CD4-positive, alpha-beta T cell treated with Interleukin-21 for 1 hour (primary cell): ENCODE measurements at places on chromosomes 16 and 17.

DNA sequence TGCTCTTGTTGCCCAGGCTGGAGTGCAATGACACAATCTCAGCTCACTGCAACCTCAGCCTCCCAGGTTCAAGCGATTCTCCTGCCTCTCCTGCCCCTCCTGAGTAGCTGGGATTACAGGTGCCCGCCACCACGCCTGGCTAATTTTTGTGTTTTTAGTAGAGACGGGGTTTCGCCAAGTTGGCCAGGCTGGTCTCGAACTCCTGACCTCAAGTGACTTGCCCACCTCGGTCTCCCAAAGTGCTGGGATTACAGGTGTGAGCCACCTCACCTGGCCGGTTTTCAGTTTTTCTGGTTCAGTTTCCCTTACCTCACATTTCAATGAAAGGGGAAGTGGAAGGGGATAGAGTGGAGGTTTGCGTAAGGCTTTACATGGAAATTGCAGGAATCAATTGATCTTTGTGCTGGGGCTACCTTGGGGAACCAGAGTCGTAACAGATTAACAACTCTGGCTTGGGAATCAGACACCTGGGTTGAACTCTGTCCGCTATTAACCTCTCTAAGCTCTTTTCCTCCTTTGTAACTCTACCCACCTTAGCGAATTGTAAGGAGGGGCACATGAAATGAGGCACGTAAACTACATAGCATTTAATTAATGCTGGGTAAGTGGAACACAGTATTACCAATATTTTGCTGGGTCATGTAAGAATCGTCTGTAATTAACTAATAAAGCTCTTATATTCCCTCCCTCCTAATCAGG, 3.2 kb downstream of the MPV17L start:
- DNase-seq: no peak

DNA sequence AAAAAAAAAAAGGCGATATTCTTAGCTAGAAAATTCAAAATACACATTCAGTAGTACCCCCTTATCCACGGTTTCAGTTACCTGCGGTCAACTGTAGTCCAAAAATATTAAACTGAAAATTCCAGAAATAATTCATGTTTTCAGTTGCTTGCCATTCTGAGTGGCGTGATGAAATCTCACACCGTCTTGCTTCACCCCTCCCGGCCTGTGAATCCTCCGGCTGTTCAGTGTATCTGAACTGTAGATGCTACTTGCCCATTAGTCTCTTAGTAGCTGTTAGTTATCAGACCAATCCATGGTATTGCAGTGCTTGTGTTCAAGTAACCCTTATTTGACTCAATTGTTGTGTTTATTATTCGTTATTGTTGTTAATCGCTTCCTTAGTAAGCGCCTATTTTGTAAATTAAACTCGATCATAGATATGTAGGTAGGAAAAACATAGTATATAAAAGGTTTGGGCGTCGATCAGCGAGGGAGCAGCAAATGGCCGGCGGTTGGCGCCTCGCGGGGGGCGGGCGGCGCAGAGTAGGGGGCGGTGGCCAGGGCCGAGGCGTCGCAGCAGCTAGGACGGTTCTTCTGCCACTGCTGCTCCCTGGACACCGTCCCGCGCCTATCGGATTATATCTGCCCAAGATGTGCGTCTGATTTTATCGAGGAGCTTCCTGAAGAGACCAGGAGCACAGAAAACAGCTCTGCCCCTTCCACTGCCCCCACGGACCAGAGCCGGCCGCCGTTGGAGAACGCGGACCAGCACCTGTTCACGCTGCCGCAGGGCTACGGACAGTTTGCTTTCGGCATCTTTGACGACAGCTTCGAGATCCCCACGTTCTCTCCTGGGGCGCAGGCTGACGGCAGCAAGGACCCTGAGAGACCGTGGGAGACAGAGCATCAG, 39.8 kb upstream of the AKAP1 start:
- no peak for DNase-seq

DNA sequence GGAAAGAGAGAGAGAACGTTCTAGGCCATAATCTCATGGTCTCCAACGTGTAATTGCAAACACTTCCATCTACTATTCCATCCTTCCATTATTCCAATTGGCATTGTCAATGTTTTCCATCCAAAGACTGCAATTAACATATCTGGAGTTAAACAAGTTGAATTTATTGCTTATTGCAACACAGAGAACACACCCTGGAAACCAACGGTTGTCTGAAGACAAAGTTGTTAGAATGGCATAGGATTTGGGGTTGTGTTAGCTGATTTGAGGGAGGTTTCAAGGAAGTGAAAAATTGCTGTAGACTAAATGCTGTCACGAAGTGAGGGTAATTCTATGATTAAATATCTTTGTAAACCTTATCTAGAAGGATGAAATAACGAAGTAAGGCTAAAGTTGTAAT, 178.8 kb downstream of the CNTNAP4 start:
- no peak for DNase-seq

- DNase-seq: no peak
Observed at GRCh38 chr17:30552994-30553566, 75.9 kb downstream of the GOSR1 start.

DNA sequence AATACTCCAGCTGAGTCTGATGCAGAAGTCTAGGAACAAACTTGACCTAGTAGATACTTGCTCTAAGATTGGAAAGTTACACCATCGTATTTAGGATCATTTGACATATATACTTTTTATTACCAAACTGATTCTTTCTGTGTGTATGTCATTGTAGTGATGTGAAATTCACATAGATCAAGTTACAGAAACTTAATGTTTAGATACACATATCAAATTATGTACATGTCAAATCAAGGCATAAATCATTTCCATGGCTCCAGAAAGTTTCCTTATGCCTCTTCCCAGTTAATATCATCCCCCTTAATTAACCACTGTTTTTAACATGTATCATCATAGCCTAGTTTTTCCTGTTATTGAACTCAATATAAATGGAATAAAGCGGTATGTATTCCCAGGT, 292.0 kb upstream of the CDH11 start:
- DNase-seq: no peak

DNA sequence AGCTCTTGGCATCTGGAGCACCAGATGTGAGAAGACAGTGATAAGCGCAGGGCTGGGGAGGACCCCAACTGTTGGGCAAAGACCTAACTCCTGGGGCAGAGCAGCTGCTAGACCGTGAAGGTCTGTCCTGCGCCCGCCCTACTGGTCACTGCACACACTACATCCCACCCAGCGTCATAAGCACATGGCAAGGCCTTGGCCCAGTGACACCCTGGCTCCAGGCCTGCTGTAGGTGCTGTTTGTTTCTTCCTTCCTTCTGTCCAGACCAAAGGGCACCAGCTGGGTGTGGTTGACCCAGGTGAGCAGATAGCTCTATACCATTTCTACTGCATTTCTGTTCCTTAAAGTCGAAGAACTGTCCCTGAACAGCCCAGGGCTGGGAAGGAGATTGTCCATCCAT, 6.4 kb downstream of the TRPV3 start:
- DNase-seq: no peak

GRCh38 chr16:28321700-28322411, 29.5 kb downstream of the SBK1 start:
- peak; percentile 41 for DNase-seq

DNA sequence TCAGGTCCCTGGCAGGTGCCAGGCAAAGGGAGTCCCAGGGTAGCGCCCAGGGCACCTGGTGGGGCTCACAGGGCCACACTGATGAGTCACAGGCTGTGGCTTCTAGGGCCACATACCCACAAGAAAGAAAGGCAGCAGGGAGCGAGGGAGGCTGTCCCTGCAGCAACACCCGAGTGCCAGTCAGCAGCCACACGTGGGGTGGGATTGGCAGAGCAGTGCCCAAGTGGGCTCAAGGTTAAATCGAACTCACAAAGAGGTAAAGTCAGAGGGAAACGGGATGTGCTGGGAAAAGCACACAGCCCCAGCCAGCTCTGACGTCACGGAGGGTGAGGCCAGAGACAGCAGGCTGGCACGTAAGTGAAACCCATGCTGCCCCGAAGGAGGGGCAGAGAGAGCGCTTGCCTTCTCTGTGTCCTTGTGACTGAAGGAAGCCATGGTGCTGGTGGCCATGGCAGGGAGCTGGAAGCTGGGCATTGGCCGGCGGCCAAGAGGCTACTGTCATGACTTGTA, 33.8 kb downstream of the FA2H start:
- no peak for DNase-seq

GRCh38 chr16:3754081-3754703, 36.9 kb upstream of the TRAP1 start:
- DNase-seq: no peak

- DNase-seq: no peak
Observed at GRCh38 chr17:683499-684254, 31.0 kb downstream of the VPS53 start.

DNA sequence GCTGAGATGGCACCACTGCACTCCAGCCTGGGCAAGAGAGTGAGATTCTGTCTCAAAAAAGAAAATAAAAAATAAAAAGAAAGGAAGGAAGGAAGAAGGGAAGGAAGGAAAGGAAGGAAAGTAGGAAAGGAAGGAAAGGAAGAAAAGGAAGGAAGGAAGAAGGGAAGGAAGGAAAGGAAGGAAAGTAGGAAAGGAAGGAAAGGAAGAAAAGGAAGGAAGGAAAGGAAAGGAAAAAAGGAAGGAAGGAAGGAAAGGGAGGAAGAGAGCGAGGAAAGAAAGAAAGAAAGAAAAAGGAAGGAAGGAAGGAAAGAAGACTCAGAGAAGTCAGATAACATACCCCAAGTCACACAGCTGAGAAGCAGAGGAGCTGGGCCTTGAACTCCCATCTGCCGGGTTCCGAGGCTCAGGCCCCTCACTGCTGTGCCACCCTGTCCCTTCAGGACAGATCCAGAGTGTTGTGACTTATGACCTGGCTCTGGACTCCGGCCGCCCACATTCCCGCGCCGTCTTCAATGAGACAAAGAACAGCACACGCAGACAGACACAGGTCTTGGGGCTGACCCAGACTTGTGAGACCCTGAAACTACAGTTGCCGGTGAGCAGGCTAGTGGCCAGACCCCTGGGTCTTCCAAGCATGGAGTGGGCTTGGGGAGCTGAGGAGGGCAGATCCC, 30.9 kb upstream of the ITGAX start:
- DNase-seq: no peak

- DNase-seq: no peak
Observed at GRCh38 chr17:62782730-62783270, 25.3 kb downstream of the MARCHF10 start.

DNA sequence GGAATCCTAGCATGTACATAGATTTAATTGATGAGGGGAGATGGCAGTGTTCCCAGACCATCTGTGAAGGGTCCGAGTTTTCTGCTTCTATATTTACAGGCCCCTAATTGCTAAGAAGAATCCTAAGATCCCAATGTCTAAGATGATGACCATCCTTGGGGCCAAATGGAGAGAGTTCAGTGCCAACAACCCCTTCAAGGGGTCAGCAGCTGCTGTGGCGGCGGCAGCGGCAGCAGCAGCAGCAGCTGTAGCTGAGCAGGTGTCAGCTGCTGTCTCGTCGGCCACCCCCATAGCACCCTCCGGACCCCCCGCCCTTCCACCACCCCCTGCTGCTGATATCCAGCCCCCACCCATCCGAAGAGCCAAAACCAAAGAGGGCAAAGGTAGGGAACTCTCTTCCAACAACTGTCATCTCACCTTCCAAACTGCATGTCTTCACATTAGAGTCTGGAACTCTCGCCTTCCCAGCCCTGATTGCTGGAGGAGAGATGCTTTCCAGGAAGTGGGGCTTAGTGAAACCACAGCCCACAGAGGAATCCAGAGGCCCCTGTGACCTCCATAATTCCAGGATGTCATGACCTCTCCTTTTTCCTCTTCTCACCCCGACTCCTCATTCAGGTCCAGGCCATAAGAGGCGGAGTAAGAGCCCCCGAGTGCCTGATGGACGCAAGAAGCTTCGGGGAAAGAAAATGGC, 4.7 kb downstream of the CHD3 start:
- no peak for DNase-seq

GRCh38 chr17:47368262-47368661, 44.5 kb downstream of the EFCAB13 start:
- DNase-seq: no peak

- no peak for DNase-seq
Observed at GRCh38 chr17:9802697-9803096, 11.3 kb upstream of the DHRS7C start.

DNA sequence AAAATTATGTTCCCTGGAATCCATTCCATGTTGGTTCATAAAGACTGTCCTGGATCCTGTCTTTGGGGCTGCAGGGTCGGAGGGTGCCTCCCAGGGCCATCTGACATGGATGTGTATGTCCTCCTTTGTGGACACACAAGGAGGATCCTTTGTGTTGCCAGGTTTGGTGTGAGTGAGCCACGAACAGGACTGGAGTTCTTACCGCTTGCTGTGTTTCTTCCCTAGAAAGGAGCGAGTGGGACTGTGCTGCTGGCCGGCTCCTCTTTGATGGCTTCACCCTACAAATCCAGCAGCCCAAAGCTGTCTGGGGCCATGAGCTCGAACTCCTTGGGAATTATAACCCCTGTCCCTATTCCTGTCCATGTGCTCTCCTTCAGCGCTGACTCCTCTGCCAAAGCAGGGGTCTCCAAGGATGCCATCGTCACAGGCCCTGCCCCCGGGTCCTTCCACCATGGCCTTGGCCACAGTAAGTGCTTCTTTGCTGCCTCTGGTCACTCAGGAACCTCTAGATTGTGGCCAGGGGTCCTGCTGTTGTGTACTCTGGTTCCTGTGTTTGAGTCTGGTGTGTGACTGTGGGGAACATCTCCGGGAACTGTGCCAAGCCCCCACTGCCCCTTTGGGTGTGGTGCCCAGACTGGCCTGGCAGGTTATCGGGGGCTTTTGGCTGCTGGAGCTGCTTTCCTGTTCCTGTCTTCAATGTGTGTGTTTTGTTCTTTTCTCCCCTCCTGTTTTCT, 29.5 kb downstream of the UBN1 start:
- DNase-seq: no peak

GRCh38 chr16:2048116-2048543, 345 bp downstream of the TSC2 start:
- DNase-seq: no peak
